Activated CD4-positive, CD25-positive, alpha-beta regulatory T cell treated with anti-CD3 and anti-CD28 coated beads, Interleukin-2, amount 50 U/mL, for 72 hours (primary cell): ENCODE measurements at places on chromosomes 13 and 19.

DNA sequence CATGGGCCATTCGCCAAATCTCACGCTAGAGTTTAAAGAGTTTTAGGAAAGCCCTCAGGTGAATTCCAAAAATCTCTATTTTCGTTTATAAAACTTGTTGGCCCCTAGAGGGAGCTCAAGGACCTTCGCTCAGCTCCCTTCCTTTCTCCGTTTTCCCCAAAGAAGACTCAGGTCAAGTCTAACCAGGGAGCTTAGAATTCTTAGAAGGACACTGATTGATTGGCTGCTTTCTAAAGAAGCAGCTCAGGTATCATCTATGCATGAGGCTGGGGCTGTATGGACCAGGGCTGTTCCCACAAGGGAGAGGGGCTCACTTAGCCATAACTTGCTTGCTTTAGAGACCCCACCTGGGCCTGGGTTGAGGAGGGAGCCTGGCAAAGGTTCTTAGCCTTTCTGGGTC is 20.5 kb downstream of the DZIP1 start:
- no peak for DNase-seq

- DNase-seq = no peak
These were observed 119.7 kb downstream of the LHFPL6 start for GRCh38 chr13:39483326-39483725.

DNA sequence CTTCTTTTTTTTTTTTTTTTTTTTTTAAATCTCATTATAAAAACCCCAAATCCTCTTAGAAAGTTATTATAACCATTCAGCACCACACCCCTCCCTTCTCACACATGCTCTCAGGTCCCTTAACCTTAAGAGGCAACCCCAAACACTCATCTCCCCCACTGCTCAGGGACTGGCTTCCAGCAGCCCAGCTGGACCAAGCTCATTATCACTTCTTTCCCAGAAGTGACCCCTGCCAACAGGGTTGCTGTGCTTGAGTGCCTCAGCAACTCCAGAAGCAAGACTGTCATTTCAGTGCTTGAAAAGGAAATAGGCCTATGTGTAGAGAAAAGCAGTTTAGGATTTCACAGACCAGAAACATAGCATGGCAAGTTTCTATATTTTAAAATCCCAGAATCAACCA is 84.3 kb downstream of the SLAIN1 start:
- no peak for DNase-seq

DNA sequence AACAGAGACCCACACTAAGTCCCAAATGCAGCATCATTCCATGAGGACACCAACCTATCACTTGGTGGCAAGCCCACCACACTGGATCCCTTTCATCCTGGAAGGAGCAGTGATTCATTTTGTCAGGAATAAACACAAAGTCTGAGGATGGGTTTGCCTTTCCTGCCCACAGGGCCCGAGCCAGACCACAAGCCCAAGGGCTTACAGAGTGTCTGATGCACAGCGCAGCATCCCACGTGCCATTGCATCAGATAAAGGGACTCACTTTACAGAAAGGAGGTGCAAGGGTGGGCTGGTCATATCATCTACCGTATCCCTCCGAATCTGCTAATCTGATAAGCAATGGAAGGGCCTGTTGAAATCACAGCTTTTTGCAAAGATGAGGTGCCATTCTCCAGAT is 12.2 kb upstream of the KCTD15 start:
- no peak for DNase-seq

- no peak for DNase-seq
These were observed 953 bp downstream of the DZIP1 start for GRCh38 chr13:95643571-95643935.

GRCh38 chr13:26133286-26133685 is 81.5 kb upstream of the SHISA2 start:
- no peak for DNase-seq

- no peak for DNase-seq
These were observed 25.1 kb downstream of the RFX1 start for GRCh38 chr19:13981021-13981420.

GRCh38 chr19:46009530-46010510 is 13.0 kb downstream of the PGLYRP1 start:
- peak; percentile 72 for DNase-seq

GRCh38 chr19:53898636-53899341 is 10.3 kb upstream of the CACNG7 start:
- no peak for DNase-seq

DNA sequence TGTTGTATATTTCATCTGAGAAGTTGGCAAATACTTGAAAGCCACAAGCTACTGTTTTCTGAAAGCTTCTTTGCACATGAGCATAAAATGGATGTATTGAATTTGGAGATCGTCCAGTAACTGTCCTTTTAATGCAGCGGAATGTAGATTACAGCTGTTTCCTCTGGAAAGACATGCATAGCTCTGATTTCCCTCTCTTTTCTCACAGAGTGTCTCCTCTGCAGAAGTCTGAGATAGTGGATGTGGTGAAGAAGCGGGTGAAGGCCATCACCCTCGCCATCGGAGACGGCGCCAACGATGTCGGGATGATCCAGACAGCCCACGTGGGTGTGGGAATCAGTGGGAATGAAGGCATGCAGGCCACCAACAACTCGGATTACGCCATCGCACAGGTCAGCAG is 283.0 kb downstream of the SHISA2 start:
- DNase-seq = no peak

- DNase-seq = no peak
These were observed 141.1 kb upstream of the VSTM2B start for GRCh38 chr19:29384656-29385055.

DNA sequence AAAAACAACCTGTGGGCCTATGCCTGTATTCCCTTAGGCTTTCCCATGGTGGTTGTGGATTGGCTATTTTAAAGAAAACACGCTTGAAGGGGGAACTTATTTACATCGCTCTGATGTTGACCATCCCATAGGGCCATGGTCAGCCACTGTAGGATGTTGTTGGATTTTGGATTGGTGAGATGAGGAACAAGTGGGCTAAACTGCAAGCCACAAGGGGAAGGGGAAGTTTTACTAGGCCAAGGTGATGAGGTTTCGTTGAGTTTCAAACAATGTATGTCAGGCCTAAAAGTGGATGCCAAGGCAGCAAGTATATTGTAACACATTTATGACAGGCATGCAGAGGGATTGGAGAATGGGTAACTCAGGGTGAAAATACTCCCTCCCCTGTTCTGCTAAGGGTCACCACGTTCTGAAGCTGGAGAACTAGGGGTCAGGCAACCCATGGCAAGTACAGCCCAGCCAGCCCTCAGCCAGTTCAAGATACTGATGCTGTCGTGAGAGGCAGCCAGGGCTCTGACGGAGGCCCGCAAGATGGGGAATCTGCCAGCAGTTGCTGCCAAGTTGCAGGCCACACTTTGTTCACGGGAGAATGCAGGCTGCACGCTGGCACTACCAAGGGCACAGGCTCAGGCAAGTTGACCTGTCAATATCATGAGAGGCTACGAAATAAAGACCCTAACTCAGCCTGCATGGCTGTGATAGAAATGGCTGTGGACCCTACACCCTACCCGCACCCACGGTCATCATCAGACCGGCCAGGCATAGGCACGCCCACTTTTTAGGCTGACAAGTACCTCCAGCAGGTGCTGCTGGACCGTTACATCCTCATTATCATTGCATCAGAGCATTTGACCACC is 11.1 kb downstream of the IRGC start:
- no peak for DNase-seq

DNA sequence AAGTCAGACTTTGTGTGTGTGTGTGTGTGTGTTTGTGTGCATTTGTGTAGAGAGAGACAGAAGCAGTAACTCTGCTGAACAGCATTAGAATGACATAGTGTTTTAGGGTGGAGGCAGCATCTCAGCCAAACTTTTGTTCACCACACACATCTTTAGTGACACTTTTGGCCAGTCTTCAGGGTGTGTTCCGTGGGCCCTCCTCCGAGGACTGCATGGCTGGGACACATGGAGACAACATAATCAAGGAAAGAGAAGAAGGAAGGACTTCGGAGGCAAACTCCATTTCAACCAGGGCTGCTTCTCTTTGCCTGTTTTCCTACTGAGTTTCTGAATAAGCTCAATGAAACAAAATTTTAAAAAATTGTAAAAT is 205.1 kb downstream of the LHFPL6 start:
- no peak for DNase-seq

GRCh38 chr19:47229676-47230053 is 1.3 kb downstream of the BBC3 start:
- DNase-seq = no peak

GRCh38 chr19:41166944-41167804 is 25.8 kb upstream of the CYP2S1 start:
- no peak for DNase-seq

DNA sequence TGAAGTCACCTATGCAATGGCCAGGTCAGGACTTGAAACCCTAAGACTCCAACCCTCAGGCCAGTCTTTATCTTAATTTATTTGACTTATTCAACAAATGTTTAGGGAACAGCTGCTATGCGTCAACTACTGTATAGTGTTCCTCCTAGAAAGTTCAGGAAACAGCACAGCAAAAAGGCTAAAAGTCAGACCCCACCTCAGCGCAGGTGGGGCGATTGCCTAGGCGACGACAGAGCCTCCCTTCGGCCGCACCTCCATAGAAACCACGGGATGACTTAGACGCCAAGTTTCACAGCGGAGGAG is 502 bp downstream of the VRK3 start:
- no peak for DNase-seq
